Stimulated activated CD8-positive, alpha-beta memory T cell treated with anti-CD3 and anti-CD28 coated beads, Interleukin-15, amount 100 ng/mL, for 1 hour (primary cell): ENCODE measurements at places on chromosomes 12 and 14.

DNA sequence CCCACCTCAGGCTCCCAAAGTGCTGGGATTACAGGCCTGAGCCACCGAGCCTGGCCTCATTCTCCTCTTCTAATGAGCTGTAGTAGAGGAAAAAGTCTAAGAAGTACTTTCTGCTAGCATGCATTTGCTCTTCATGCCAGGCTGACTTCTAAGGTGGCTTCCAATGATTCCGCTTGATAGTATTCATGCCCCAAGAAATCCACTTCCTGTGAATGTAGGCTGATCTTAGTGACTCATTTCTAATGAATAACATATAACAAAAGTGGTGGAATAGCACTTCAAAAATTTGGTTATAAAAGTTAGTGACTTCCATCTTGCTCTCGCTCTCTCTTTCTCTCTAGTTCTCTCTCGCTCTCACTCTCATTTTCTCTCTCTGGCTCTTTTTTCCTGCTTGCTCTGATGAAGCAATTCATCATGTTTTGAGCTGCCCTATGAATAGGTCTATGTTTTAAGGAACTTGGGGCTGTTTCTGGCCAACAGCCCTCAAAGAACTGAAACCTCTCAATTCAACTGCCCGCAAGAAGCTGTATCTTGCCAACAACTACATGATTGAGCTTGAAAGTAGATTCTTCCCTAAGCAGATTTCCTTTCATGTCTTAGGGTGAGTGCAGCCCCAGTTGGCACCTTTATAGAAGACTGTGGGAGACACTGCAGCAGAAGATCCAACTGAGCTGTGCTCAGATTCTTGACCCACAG, 282.9 kb downstream of the RMST start:
- no peak for DNase-seq

DNA sequence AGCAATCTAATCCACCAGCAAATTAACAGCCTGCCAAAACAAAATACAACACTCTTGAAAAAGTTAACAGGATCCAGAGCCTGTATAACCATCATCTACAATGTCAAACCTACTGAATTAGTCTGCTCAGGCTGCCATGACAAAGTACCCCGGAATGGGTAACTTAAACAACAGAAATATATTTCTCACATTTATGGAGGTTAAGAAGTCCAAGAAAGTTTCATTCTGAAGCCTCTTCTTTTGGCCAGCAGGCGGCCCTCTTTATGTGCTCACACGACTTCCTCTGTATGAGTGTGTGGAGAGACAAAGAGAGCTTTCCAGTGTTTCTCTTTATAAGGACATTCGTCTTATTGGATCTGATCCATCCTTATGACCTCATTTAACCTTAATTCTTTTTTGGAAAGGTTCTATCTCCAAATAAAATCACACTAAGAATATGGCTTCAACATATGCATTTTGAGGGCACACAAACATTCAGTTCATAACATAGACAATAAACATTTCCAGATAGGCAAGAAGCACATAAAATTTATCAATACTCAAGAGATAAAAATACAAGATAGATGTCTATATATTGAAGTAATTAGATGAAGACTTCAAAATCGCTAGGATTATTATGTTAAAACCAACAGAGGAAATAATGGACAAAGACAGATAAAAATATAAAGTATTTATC, 5.9 kb upstream of the RERG start:
- DNase-seq: no peak

GRCh38 chr12:109310247-109311125, 1.4 kb upstream of the FOXN4 start:
- no peak for DNase-seq

DNA sequence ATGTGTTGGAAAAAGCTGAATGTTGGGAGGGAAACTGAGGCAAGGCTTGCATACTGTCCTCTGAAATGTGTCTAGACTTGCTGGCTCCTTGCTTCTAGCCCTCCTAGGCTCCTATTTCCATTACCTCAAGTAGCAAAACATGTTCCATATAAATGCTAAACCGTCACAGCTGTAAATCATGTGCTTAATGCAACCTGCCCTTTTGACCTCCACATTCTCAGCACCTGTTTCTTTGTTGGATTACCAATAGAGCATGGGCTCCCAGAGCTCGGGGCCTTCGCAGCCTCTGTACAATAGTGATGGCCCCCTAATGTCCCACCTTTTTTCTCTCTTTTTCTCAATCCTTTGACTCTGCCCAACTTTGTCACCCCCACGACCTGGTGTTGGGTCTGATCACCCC, 23.3 kb downstream of the RERGL start:
- no peak for DNase-seq

DNA sequence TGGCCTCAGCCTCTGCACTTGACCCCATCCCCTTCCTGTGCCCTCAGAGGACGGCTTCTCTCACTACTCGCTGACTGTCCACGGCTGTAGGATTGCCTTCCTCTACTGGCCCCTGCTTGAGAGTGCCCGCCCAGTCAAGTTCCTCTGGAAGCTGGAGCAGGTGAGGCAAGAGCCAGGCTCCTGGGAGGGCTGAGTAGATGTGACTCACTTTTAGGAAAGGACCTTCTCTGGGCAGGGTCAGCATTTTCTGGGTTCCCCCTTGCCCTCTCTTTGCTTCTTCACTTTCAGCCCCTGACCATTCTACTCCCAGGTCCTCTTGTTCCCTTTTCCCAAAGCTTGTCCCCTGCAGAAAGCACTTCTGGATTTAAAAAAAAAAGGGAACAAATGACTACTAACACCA, 7.7 kb downstream of the CLSTN3 start:
- no peak for DNase-seq

DNA sequence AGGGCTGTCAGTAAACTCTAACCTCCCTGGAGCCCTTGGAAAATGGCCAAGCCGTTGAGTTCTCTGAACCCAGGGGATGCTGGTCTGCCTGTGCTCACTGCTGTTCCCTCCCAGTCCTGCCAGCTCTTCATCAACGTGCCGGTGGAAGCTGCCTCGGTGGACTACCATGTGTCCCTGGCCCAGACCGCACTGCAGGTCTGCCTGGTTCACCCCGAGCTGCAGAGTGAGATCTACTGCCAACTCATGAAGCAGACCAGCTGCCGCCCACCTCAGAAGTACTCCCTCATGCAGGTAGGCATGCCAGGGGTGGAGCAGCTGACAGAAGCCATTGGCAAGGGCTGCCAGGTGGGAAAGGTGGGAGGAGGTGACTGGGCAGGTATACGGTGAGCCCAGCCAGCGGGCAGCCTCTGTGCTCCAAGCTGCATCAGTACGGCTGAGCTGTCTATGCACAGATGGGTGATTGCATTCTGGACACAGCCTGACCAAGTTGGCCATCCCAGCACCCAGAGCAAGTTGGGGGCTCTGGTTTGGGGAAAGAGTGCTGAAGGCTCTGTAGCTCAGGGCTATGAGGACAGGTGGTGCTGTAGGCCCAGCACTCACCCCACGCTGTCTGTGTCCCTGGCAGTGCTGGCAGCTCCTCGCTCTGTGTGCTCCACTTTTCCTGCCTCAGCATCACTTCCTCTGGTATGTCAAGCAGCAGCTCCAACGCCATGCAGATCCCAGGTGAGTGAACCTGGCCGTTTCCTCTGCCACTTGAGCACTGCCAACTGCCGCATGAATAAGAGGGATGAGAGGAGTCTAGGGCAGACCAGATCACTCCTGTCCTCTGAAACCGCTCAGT, 21.9 kb downstream of the PIGH start:
- DNase-seq: no peak
